Dermis microvascular lymphatic vessel endothelial cell (primary cell): ENCODE measurements at places on chromosomes 6 and 20. TPM values are rescaled to one million over a fixed set of nuclear protein-coding genes. Genes with fewer than 3 reads are reported as not detected.

LY6G6F gene
- total RNA-seq: not detected in 2 replicates

ARFGEF3 gene
- total RNA-seq: 1.8 and 2.5 TPM in 2 replicates

TIAM2 gene
- total RNA-seq: 12.8 and 15.9 TPM in 2 replicates

PEDS1 gene
- total RNA-seq: 11.2 and 20.0 TPM in 2 replicates

CGA gene
- total RNA-seq: not detected in 2 replicates

SLC13A3 gene
- total RNA-seq: under 0.01 and 0.13 TPM in 2 replicates

TNFRSF6B gene
- 3.9 and 15.4 TPM in 2 replicates for total RNA-seq

CST3 gene
- 112 and 193 TPM in 2 replicates for total RNA-seq

PCSK2 gene
- total RNA-seq: not detected in 2 replicates

DEFB129 gene
- total RNA-seq: not detected in 2 replicates

PHACTR3 gene
- 2.4 and 3.2 TPM in 2 replicates for total RNA-seq

SLC35D3 gene
- total RNA-seq: not detected in 2 replicates

PDYN gene
- total RNA-seq: not detected in 2 replicates

PDE10A gene
- 8.0 and 10.2 TPM in 2 replicates for total RNA-seq

ADGRF5 gene
- total RNA-seq: 107 and 112 TPM in 2 replicates

TTK gene
- 4.8 and 15.5 TPM in 2 replicates for total RNA-seq

TREML1 gene
- not detected in 2 replicates for total RNA-seq

PTGIS gene
- total RNA-seq: 0.13 and 0.25 TPM in 2 replicates

CYP39A1 gene
- total RNA-seq: 0.25 and 0.26 TPM in 2 replicates

OR2B3 gene
- total RNA-seq: not detected in 2 replicates

MMS22L gene
- 6.2 and 8.7 TPM in 2 replicates for total RNA-seq

ADGRF4 gene
- total RNA-seq: not detected in 2 replicates

BCKDHB gene
- total RNA-seq: 7.7 and 8.6 TPM in 2 replicates

TGM2 gene
- 408 and 561 TPM in 2 replicates for total RNA-seq

NKX2-2 gene
- not detected in 2 replicates for total RNA-seq

LINC00237 gene
- total RNA-seq: under 0.01 TPM in 1 of 2 replicates, not detected in the other

FLRT3 gene
- total RNA-seq: 0.90 and 1.4 TPM in 2 replicates

BHLHE23 gene
- total RNA-seq: not detected in 2 replicates

AKAP12 gene
- 314 and 444 TPM in 2 replicates for total RNA-seq

XKR7 gene
- not detected in 2 replicates for total RNA-seq

BPIFA1 gene
- not detected in 2 replicates for total RNA-seq

PPP1R11 gene
- 8.6 and 12.0 TPM in 2 replicates for total RNA-seq

FHL5 gene
- total RNA-seq: not detected in 2 replicates

LTB gene
- 6.4 and 11.8 TPM in 2 replicates for total RNA-seq

GHRH gene
- not detected in 2 replicates for total RNA-seq

HECA gene
- total RNA-seq: 24.9 and 30.3 TPM in 2 replicates

OPRM1 gene
- total RNA-seq: not detected in 2 replicates

MCHR2 gene
- not detected in 2 replicates for total RNA-seq

THBD gene
- 7.7 and 9.6 TPM in 2 replicates for total RNA-seq

SMLR1 gene
- total RNA-seq: not detected in 2 replicates

CRISP3 gene
- not detected in 2 replicates for total RNA-seq
